ENCODE measurements at places on chromosomes 1 and 21.
A peak's percentile ranks its signal among the peaks of the same experiment; 100 is the strongest.

GRCh38 chr1:46008585-46008984, 123.8 kb downstream of the PIK3R3 start:
- no peak for DNase-seq

DNA sequence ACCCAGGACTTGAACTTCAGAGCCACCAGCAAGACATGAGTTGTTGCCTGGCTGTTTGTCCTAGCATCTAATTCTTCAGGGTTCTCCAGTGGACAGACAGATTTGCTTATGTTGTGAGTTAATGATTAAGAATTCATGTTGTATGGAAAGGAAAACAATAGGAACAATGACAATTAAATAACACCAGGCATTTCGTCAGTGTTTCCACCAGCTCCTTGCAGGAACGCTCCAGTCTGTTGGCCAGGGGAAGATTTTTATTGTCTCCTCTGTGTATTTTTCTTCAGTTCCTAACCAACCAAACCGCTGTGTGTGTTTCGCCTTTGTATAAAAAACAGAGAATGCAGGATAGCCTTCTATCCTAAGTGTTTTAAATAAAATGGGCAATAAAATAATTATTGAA, 64.4 kb upstream of the PTGFR start:
- no peak for DNase-seq

- peak; percentile 51 for DNase-seq
Measured at GRCh38 chr1:244047621-244048255, 3.3 kb upstream of the ZBTB18 start.

DNA sequence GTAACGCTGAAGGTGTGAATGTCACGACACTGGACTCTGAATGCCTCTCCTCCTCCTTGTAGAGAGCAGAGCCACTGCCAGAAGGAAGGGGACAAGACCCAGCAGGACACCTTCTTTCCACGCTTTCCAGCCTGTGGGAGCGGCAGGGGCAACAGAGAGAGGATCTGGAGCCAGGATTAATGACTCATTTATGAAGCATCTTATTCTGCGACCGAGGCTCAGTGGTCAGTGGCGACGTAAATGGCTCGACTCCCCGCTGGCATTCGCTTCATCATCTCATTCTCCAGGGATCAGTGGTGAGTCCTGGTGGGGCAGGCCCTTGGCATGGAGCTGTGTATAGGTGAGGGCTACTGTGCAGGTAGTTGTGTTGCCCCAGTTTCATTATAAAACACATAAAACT, 4.6 kb downstream of the SLC37A1 start:
- no peak for DNase-seq

DNA sequence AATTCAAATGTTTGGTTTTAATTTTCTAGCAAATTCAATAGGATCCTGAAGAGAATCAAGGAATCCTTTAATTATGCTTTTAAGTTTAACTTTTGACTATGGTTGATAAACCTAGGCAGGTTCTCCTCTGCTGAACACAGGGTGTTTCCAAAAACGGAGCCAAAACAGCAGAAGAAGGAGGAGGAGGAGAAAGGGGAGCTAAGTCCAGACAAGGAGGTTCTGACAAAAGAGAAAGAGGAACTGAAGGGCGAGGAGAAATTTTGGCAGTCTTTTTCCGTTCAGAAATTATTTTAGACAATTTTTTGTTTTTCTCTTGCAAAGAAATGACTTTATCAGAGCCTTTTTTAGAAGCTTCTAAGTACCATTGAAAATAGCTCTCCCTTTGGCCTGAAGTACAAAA, 33.2 kb upstream of the FNBP1L start:
- DNase-seq: no peak

GRCh38 chr1:91020486-91020885, 1.3 kb downstream of the ZNF644 start:
- DNase-seq: no peak

DNA sequence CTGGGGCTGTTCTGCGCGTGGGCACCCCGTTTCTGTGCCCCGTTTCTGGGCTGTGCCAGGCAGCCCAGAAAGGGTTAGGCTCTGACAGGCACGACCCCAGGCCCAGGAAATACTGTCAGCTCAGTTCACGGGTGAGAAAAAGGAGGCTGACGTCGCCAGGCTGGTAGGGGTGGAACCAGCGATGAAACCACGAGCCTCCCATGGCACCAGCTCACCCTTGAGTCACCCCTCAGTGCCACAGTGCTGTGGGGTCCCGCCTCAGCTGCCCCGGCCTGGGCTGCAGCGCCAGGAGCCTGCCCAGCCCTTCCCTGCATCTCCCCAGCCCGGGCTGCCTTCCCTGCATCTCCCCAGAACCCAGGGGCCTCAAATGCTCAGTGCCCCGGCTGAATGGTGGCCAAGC, 11.5 kb downstream of the MEGF6 start:
- no peak for DNase-seq

- no peak for DNase-seq
Measured at GRCh38 chr1:182968151-182968741, 15.3 kb upstream of the SHCBP1L start.

DNA sequence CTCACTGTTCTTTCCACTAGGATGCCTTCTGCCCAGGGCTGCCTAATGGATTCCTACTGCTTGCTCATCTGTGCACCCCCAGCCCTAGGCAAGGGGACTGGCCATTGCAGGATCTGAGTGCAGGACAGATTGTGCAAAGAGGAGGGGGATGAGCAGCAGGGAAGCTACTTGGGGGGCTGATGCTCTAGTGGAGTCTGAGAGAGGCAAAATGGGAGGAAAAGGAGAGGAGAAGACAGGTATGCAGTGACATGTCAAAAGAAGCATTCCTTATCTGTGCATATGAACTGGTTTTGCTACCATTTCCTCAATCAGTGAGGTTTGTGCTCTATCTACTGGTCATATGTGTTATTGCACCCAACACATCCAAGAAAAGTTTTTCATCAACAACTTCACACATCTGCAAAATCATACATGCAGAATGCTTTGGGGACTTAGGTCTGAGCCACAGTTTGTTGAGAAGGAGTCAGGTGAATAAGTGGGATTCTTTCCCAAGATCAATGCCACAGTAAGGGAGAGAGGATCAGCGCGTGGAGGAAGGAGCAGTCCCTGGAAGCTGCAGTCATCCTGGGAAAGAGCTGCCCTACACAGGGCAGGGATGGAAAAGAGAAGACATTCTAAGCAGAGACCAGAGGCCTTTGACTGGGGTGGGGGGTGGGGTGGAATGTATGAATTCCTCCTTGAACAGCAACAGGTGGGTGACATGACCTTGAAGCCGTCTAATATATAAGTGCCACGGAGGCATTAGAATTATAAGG, 14.4 kb downstream of the SLC5A9 start:
- peak; percentile 33 for DNase-seq

DNA sequence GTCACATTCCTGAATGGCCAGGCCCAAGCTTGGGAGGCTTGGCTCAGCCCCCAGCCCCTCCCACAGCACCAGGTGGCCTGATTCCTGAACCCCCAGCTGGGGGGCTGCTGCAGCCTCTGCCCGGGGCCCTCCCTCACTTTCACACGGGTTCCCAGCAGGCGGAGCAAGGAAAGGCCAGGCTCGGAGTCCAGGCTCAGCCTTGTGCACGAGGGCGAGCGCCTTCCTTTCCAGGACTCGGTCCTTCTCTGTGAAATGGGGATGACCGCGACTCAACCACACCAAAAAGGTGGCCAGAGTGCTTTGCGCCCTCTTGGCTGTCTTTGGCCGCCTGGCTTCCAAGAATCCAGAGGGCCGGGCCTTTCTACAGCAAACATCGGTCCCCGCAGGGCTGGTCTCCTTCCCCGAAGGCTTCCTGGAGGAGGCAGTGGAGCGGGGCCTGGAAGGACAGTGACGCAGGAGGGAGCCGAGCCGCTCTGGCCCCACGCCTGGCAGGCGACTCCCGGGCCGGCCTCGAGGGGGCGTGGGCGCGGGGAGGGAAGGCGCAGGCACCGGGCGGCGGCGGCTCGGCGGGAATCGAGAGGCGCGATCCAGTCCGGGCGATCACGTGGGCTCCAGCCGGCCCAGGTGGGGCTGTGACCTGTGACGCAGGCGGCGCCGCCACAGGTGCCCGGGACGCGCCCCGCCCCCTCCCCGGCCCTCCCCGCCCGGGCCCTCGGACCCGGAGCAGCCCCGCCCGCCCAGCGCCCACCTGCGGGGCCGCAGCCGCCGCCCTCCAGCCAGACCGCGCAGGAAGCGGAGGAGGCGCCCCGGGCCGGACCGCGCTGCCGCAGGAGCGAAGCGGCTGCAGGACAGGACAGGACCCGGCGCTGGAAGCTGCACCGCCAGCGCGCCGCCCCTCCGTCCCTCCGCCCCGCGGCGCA, at the start of gene ARHGEF16:
Gene ARHGEF16 (plus strand): TSS at position 775 of the 920 bp plus-strand sequence. CDS start 8,420 bp downstream, outside the sequence.
- peak; percentile 70 for DNase-seq

DNA sequence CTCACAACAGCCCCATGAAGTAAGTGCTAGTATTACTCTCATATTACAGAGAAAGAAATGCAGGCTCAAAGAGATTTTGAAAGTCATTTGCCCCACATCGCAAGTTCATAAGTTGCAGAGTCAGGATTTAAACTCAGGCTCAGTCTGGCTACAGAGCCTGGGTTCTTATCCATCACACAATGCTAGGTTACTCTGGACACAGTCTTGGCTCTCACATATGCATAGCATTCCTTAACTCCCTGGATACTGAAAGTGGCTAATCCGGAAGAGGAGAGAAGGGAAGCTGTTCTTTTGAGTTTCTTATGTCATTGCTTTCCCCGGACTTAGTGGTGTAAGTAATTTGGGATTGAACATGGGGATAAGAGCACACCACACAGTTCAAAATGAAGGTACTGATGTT, 357.4 kb upstream of the PLXNA2 start:
- no peak for DNase-seq

DNA sequence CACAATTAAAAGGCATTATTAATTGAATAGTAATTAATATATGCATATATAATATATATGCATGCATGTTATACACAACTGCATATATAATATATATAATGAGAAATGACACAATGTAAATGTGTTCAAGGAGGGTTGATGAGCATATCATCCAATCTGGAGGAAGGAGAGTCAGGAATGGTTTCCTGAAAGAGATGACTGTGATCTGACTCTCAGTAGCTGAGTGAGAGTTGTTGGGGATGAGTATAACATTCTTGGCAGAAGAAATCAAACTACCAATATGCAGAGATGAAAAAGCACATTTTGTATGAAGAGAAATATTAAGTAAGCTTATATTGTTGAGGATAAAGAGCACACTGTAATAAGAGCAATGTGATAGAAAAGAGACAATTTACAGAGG, 37.3 kb downstream of the F13B start:
- DNase-seq: no peak

Data from NCI-H748 treated with DMSO at 0.1 percent for 48 hours (cell line).